ENCODE measurements at places on chromosomes 13 and 19.

DNA sequence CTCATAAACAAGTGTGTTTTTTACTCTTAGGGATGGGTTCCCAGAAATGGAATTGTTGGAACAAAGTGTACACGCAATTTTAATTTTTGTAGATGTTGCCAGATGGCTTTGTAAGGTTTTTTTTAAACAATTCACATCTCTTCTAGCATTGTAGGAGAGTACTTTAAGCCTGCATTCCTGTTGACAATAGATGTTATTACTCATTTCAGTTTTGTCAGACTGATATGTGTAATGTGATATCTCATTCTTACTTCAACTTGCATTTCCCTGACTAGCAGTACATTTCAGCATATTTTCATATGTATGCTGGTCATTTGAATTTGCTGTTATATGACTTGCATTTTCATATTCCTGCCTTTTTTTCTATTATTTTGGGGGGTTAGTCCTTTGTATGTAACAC lies 186.6 kb upstream of the SLITRK6 start:
- DNase-seq = peak; percentile 41

DNA sequence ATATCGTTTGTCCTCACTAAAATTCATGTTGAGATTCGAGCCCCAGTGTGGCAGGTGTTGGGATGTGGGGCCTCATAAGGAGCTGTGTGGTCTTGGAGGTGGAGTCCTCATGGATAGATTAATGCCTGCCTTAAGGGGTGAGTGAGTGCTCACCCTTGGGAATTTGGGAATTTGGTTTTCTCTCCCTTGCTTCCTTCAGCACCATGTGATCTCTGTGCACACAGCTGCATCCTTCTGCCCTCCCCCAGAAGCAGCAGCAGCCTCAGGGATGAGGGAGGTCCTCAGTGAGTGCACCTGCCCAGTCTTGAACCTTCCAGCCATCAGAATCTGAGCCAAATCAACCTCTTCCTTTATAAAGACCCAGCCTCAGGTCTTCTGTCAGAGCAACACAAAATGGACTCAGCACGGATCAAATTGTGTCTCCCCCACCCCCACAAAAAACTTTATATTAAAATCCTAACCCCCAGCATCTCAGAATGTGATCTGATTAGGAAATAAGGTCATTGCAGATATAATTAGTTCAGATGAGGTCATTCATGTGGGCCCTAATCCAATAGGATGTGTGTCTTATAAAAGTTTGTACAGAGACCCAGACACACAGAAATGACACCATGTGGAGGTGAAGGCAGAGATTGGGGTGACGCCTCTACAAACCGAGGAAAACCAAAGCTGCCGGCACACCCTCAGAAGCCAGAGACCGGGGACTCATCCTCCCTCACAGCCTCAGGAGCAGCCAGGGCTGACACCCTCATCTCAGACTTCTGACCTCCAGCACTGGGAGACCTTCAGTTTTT lies 12.9 kb downstream of the CYTH2 start:
- no peak for DNase-seq

DNA sequence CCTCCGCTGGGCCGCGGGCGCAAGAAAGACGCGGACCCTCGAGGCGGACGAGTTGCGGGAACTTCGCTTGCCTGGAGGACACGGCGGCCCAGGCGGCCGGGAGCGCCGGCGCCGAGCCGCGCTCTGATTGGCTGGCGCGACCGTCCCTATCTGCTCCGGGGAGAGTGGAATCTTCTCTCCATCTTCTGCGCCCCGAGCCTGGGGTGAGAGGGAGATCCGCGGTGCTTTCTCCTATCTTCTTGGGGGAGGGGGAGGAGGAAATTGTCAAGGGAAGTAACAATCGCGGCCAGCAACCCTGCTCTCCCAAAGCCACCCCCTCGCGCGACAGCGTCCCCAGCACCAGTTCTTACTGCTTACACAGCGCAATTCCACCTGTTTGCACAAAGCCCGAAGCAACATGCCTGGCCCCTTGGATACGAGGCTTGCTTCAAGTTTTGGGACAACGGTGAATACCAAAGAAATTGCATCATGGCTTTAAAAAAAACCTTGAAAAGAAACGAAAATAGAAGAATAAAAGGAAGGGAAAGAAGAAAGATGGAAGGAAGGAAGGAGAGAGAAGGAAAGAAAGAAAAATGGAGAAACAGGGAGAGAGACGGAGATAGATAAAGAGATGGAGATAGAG lies 4.8 kb downstream of the SOX21 start:
- peak; percentile 46 for DNase-seq

GRCh38 chr19:13784731-13785452 lies 10.4 kb upstream of the ZSWIM4 start:
- DNase-seq = peak; percentile 96

- DNase-seq = peak; percentile 14
Measured at GRCh38 chr13:61466280-61466679, 50.6 kb upstream of the PCDH20 start.

- DNase-seq = no peak
Measured at GRCh38 chr13:71871176-71871754, 4.3 kb upstream of the DACH1 start.

GRCh38 chr13:44397766-44398223 lies 24.2 kb downstream of the SERP2 start:
- DNase-seq = peak; percentile 99

GRCh38 chr19:28426110-28426729 lies 786.7 kb downstream of the UQCRFS1 start:
- no peak for DNase-seq

GRCh38 chr13:40662866-40663265 lies 3.6 kb downstream of the FOXO1 start:
- no peak for DNase-seq

- peak; percentile 65 for DNase-seq
Measured at GRCh38 chr13:49214917-49215376, 5.2 kb upstream of the MLNR start.

- no peak for DNase-seq
Measured at GRCh38 chr13:113520571-113520970, 30.1 kb upstream of the DCUN1D2 start.

DNA sequence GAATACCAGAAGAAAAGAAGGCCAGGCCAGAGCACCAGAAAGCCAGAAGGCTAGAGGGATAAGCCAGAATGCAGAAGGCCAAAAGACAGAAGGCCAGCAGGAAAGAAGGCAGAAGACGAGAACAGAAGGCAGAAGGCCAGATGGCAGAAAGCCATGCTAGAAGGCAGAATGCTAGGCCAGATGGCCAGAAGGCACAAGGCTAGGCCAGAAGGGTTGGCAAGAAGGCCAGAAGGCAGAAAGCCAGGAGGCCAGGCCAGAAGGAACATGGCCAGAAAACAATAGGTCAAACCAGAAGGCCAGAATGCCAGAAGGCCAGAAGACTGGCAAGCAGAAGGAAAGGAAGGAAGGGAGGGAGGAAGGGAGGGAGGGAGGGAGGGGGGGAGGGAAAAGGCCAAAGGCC lies 188.8 kb downstream of the TUBA3C start:
- DNase-seq = no peak

GRCh38 chr13:68888832-68889231 lies 1218.8 kb upstream of the ATXN8OS start:
- DNase-seq = no peak

- peak; percentile 90 for DNase-seq
Measured at GRCh38 chr19:17511724-17512573, 500 bp downstream of the PGLS start.

DNA sequence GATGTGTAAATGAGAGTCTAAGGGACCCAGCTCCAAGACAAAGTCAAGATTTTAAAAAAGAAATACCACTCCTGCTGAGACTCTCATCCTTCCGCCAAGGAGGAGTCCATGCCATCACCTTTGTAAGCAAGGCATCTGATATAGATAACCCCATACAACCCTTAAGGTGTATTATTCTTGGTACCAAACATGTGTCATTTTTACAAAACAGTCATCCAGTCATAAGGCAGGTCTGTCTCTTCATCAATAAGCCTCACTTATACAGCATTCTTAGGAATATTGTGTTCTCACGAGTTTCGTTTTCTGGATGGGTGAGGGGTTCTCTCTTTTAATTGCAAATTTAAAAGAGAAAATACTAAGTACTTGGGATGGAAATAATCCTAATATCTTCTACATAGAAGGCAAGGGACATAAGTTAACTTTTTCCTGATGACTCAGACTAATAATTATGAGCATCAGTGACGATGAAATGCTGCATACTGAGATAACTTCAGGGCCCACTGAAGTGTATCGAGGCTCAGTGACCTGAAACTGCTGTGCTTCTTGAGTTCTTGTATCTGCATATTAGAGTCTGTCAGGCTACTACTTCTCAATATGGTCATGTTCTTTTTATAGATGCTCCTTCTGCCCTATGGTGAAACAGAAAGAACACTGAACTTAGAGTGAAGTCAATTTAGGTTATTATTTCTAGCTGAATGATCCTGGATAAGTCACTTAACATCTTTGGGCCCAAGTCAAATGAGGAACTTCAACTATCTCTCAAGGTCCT lies 166.6 kb downstream of the KLF12 start:
- DNase-seq = peak; percentile 21

DNA sequence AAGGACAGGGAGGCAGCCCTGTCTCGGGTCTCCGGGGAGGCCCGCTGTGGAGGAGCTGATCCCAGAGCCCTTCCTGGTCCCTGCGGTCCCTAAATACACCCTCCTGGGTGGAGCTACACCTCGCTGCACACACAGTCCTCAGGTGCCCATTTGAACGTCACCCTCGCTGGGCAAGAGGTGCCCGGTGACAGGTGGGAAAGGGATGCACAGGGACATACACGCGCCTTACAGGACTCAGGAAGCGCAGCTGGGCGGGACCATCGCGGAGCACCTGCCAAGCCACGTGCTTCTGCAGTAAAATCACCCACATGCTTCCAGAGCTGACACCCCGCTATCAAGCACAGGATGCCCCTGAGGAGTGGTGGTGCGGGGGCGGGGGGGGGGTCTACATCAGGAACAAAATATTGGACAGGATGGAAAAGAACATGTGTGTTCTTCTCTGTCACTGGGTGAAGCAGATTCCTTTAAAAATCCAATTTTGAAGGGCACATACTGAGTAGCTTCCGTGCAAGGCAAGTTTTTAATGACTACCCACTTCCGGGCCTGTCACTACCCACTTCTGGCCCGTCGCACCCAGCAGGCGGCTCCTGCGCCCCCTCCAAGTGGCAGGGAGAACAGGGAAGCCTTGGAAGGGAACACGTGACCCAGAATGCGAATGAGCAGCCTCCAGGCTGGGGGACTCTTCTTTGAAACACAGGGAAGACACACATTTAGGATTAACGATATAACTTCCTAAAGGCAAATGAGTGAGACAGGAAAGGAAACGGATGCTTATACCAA lies 78.9 kb downstream of the COL4A1 start:
- no peak for DNase-seq

Data from OCI-M1 (cell line).